GM19239 (cell line): ENCODE measurements at places on chromosomes 16 and 17.

GRCh38 chr17:69972251-69972650 lies 102.8 kb upstream of the KCNJ16 start:
- no peak for DNase-seq

DNA sequence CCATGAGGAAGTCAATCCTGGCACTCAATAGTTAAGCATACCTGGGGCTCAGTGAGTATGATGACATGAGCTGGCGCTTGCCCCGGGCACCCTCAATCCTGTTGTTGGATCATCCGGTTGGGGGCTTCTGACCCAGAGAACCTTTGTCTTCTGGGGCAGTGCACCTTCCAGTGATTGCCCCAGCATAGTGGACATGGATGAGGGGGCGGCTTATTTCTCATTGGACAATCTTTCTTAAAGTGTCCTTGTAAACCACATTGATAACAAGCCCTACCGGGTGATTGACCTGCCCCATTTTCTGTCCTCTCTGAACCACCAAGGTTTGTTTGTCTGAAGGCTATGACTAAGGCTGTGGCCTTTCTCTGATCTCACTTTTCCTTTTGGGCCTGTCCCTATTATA lies 18.2 kb downstream of the IGSF6 start:
- DNase-seq: no peak

GRCh38 chr16:88770461-88771293 lies 14.3 kb downstream of the PIEZO1 start:
- DNase-seq: no peak

- peak; percentile 92 for DNase-seq
Measured at GRCh38 chr17:19338031-19338990, 24.2 kb downstream of the B9D1 start.

DNA sequence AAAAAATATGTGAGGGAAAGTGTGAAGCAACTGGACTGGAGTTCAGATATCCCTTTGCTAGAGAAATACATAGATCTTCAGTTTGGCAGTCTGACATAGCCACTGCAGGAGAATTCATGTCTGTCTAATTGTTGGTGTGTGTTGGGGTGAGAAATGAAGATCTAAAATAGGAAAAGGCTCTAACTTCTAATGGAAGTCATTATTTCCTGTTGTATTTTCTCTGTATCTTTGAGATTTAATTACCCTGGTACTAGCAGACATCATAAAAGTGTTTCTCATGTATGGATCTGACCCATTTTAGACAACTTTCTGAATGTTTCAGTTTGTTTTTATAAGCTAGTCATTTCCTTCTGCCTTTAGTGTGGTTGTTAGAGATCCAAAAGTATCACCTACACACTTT lies 128.3 kb downstream of the NLK start:
- DNase-seq: no peak

- DNase-seq: no peak
Measured at GRCh38 chr17:73744411-73744810, 100.2 kb upstream of the SDK2 start.

- DNase-seq: no peak
Measured at GRCh38 chr16:17129971-17130370, 340.8 kb downstream of the XYLT1 start.

DNA sequence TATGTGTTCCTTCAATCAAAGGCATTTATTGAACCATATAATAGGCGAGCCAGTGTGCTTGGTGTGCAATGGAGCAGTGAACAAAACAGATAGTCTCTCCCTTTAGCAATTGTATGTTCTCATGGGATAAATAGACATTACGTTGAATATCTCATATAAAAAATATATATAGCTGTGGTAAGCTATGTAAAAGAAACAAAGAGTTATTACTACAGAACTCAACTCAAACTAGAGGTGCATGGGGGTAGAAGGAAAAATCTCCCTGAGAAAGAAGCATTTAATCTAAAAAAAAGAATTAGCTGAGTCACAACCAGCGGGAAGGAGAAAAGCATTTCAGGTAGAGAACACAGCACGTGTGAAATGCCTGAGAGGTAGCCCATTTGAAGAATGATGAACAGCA lies 919.3 kb downstream of the CDH11 start:
- no peak for DNase-seq

DNA sequence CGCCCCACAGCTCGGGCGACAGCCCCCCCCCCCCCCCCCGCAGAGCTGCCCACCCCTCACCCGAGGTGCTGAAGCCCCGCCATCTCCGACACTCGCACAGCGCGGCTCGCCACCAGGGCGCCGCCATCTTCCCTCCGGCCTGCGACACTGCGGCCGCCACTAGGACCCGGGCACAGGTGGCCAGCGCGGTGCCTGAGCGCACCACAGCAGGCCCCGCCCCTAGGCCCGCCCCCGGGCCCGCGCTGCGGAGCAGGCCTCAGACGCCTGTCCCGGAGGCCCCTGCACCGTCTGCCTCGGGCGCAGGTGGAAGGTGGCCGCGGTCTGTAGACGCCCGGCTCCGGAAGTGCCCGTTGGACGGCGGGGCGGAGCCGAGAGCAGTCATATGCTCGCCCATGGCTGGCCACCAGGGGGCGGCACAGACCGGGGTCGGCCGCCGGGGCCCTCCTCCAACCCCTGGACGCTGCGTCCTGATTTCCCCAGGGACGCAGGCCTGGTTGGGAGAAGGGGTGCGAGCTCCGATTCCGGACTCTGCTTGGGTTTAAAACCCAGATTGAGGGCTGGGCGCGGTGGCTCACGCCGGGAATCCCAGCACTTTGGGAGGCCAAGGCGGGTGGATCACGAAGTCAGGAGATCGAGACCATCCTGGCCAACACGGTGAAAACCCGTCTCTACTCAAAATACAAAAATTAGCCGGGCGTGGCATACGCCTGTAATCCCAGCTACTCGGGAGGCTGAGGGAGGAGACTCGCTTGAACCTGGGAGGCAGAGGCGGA lies at the start of gene MRPL38:
TSS of gene MRPL38 (minus strand) at position 136 of the 773 bp plus-strand sequence. CDS start at position 127, 9 bp downstream.
- DNase-seq: peak; percentile 99

- no peak for DNase-seq
Measured at GRCh38 chr17:41082626-41083025, 1.3 kb upstream of the KRTAP4-7 start.

GRCh38 chr17:10628756-10629155 lies 28.4 kb downstream of the MYH3 start:
- DNase-seq: no peak

GRCh38 chr17:83028851-83029250 lies 50.6 kb upstream of the METRNL start:
- no peak for DNase-seq

DNA sequence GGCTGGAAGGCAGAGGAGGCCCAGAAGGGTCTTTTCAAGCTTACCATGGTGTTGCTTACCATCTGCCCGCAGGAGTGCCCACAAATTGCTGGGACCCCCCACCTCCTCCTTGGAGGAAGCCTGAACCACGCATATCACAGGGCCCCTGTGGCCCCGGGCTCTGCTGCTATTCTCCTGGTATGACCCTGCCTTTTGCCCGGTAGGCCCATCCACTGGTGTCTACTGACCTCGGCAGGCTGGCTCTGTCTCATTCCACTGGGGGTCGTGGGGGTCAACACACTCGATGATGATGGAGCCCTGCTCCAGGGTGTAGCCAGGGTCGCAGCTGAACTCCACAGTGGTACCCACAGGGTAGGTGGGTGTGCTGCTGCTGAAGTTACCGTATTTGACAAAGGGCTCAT lies 8.2 kb upstream of the PHF12 start:
- no peak for DNase-seq

GRCh38 chr17:5788266-5788900 lies 204.1 kb upstream of the NLRP1 start:
- no peak for DNase-seq

DNA sequence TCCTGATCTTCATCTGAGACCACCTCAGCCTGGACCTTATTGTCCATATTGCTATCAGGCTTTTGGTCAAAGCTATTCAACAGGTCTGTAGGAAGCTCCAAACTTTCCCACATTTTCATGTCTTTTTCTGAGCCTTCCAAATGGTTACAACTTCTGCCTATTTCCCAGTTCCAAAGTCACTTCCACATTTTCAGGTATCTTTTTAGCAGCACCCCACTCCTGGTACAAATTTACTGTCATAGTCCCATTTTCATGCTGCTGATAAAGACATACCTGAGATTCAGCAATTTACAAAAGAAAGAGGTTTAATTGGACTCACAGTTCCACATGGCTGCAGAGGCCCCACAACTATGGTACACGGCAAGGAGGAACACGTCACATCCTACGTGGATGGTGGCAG lies 815.5 kb downstream of the KCNJ2 start:
- no peak for DNase-seq

- DNase-seq: no peak
Measured at GRCh38 chr16:12188935-12189249, 212.4 kb downstream of the SNX29 start.

DNA sequence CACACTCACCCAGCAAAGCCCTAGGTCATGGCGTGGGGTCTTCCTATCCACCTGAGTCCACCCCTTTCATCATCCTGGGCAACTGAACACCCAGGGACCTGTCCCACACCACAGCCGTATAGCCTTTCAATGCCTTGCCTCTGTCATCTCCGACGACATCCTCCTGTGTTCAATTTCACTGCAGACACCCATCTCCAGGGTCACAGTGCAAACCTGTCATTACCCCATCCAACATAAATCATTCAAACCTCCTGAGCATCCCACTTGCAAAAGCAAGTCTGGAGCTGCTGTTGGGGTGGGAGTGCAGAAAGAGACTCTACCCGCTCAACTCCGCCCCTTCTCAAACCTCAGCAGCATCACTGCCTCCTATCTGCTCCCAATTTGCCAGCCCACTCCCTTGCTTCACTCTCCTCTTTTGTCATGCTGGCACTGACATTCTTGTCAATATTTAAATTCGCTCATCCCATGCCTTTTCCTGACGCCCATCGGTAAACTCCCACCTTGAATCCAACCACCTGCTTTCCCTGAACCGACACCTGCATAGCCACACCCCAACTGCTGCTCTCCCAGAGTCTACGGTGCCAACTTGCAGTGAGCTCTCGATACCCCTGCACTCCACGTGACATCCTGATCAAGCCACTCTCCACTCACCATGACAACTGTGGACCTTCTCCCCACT lies 37.0 kb downstream of the MARF1 start:
- no peak for DNase-seq

- DNase-seq: no peak
Measured at GRCh38 chr17:77555121-77555591, 403.3 kb upstream of the TNRC6C start.

- DNase-seq: no peak
Measured at GRCh38 chr17:49715717-49716279, 8.0 kb upstream of the SLC35B1 start.

- DNase-seq: no peak
Measured at GRCh38 chr16:88850531-88851199, 6.1 kb downstream of the GALNS start.

- DNase-seq: no peak
Measured at GRCh38 chr16:84065536-84066132, 23.0 kb upstream of the SLC38A8 start.

DNA sequence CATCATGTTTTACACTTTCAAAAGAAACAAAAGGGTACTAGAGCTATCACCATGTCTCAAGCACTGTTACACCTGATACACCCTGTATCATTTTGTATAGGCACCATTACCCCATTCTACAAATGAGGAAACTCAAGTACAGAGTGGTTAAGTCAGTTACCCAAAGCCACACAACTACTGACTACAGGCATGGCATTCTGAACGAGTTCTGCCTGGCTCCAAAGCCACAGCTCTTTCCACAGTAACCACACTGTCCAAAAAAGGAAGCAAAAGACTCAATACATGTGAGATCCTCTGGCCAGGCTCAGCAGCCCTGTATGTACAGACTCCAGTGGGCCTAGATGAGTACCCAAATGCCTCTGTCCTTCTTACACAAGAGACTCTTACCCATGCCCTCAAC lies 4.7 kb downstream of the DYNC1LI2 start:
- no peak for DNase-seq

DNA sequence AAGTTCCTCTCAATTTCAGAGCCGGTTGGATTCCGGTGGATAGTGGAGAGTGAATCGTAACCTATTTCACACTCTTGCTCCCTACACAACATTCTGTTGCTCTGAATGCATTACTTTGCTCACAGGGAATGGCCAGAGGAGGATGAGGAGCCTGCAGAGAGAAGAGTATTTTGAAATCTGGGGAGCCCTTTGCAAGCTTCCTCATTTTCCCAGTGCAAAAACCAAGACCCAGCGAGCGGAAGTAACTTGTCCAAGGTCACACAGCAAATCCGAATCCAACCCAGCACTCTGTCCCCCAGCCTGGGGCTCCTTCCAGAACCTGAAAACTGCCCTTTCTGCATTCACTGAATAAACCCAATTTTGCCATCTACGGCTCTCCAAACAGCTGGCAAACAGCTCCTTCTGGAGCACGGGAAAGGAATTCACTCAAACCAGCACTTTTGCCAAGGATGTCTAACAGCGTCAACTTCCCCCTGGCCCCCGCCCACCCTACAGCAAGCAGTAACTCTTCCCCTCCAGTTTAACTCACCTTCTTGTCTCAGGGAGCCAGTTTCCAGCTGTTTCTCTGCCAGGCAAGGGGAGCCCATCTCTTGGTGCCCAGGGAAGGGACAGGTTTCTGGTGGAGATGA lies 557 bp downstream of the KCNG4 start:
- DNase-seq: no peak

GRCh38 chr17:82932518-82933310 lies 92.9 kb upstream of the ZNF750 start:
- no peak for DNase-seq

DNA sequence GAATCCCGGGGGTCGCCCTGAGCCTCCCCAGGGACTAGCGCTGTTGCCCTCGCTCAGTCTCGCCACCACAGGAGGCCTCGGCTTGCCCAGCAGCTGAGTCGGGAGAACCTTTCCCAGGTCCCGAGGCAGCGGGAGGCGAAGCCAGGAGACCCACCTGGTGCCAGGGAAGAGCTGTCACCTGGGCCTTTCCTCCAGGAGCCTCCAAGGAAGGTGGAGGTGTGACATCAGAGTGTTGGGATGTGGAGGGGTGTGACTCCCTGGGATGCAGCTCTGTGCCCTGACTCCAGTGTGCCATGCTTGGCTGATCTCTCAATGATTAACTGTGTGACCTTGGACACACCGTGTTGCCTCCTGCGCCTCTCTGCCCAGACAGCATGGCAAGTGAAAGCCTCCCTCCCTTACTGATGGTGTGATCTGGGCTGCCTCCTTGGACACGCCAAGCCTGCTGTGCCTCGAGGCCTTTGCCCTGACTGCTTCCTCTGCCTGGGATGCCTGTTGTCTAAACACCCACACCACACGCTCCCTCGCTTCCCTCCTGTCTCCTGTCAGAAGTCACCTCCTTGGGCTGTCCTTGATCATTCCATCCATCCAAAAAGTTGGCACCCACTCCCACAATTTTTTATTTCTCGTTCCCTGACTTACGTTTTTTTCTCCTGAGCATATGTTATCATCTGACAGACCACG lies 88.0 kb downstream of the CMIP start:
- no peak for DNase-seq

DNA sequence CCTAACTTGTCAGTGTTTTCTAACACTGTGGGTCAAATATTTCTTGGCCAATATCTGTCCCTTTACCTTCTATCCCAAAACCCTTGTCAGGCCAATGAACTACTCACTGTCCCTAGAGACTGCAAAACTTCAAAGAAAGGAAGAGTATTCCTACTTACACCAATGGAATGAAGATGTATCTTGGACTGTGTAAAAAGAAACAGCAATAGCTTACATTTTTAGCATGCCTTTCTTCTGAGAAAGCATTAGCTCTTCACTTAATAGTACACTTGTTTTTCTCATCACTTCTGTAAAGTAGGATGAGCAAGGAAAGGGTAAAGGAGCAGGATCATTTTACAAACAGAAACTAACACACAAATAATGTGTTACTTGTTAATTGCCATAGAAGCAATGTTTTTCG lies 73.9 kb downstream of the STH start:
- no peak for DNase-seq

- DNase-seq: no peak
Measured at GRCh38 chr17:62805234-62805633, 2.9 kb downstream of the MARCHF10 start.
